ENCODE measurements at places on chromosomes 1 and 21.

DNA sequence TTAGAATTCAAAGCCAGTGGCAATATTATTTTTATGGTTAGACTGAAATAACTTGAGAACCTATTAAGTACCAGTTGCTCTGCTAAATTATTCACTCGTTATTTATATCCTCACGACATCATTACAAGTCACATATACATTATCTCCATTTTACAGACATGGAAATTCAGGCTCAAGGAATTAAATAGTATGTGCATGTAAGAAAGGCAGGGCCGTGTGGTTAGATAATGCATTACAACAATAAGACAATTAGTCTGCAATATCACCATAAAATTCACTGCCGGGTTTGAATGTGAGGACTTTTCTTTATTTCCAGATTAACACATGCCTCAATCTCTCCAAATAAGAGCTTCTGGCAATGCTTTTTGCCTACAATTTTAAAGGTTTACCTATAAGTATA, 523.4 kb downstream of the PTBP2 start:
- DNase-seq = no peak

- DNase-seq = no peak
These were observed 19.1 kb downstream of the RAB7B start for GRCh38 chr1:205983925-205984725.

DNA sequence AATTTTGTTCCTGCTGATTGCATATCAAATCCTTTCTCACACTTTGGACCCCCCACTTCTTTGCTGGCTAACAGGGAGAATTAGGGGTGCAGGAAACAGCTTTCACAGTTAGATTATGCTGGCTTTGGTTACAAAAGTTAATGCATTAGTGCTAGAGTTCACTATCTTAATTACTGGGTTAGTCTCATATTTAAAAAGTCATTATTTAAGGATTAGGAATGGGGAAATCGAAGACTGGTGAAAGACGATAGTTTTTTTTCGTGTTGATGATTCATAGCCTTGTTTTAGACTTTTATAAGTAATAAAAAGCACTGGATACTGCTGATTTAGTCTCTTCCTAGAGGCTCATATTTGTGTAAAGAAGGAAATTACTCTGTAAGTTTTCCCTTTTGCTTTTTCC, 11.6 kb downstream of the ST6GALNAC3 start:
- DNase-seq = no peak

DNA sequence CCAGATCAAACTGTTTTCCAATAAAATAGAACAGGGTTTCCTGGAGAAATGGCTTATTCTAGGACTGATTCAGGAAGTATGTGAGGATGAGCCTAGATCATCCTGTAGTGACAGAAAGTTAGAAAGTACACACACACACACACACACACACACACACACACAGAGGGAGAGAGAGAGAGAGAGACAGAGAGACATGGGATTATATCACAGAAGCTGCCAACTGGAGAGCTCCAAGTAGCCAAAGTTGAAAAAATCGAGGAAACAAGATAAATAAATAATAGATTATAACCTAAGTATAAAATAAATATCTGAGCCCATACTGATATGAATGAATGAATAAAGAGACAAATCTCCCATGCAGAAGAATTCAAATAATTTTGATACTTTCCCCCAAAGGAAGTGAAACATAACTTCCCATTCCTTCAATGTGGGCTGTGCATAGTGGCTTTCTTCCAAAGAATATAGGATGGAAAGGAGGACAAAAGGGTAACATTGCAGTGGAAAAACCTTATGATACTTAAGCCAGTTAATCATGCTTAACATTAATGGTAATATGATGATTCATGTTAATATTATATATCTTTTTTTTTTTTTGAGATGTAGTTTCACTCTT, 171.6 kb downstream of the NTPCR start:
- DNase-seq = no peak

- DNase-seq = no peak
These were observed 355.1 kb downstream of the NPHP4 start for GRCh38 chr1:5637171-5637570.

GRCh38 chr1:157490467-157491165, 61.7 kb downstream of the FCRL5 start:
- peak; percentile 20 for DNase-seq

GRCh38 chr1:91750398-91750996, 135.5 kb downstream of the TGFBR3 start:
- DNase-seq = no peak

GRCh38 chr1:48793863-48794262, 17.2 kb upstream of the BEND5 start:
- DNase-seq = no peak

GRCh38 chr1:236289492-236290131, 7.9 kb upstream of the ERO1B start:
- no peak for DNase-seq

- DNase-seq = no peak
These were observed 155.4 kb downstream of the URB2 start for GRCh38 chr1:229781453-229781852.

- DNase-seq = no peak
These were observed 1.0 kb downstream of the PRDX6 start for GRCh38 chr1:173478094-173478674.

DNA sequence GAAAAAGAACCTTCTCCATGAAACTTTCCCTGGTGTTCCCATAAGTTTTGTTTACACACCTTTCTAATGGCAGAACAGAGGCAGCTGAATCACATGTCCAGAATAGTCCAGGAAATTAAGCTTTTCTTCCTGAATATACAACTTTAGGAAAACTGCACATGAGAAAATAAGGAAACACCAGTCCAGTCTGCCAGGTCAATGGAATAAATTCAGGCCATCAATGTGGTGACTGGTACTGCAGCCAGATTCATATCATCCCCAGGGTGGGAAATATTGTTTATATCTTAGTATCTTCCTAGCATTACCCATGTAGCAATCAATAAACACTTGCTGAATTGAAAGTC, 6.7 kb upstream of the FBXO28 start:
- no peak for DNase-seq

DNA sequence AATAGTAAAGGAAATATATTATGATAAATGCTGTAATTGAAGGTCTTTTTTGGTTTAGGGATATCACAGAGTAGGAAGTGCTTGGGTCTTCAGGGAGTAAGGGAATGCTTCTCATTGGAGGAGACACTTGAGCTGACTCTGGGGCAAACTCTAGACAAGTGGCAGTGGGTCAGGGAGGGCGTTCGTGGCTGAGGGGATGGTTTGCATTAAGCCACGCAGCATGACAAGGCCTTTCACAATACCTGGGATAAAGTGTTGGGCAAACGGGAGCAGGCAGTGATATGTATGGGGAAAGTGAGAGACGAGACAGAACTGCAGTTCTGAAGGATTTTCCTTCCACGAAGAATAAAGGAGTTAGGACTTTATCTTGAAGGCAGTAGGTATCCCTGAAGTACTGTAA, 109.0 kb downstream of the PATJ start:
- no peak for DNase-seq

DNA sequence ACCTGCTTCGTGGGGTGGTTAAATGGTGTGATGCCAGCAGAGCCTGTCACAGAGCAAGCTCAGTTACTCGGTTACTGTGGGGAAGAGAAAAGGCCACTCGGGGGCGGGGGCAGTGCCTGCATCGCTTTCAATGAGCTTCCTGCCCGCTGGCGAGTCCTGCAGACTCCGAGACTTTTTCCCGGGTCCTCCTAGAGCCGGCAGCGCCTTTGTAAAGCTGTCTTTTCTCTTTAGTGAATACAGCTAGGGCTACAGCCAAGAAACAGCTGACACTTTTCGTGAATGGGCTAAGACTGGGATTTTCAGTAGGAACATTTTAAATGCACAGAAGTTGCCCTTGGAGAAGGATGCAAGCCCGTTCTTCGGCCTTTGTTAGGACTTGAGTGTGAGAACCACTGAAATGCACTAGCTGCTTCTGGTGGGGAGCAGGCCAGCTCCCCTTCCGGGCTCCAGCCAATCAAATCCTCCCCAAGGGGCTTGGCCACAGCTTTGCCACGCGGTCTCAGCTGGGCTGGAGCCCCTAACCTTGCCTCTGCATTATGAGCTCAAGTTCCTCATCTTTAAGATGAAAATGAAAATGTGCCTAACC, 23.4 kb upstream of the EFHD2 start:
- DNase-seq = no peak

DNA sequence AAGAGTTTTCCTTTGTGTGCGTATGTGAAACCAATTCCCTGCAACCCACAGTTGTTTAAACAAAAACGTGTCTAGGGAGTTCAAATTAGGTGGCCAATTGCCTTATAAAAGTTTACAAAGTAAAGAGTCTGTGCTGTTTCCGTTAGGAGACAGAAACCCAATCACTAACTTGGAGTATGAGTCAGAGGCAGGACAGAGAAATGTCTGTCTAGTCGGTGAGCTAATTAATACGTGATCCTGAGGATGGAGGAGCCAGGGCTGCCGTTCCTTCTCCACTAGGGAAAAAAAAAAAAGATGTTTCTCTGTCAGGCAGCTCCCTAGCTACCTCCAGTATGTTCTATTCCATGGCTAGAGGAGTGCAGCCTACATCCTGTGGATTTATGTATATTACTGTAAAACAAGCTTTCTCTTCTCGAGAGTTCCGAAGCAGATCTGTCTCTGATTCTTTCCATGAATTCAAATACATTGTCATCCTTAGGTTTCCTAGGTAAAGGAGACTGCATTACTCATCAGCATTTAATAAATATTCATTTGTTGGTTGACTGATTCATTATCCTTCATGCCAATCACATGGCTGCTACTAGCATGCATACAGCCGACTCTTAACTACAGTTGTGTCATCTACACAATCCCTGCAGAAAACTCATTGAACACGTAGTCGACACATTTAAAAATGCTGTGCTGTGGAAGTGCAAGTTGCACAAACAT, 430.6 kb downstream of the KIF26B start:
- no peak for DNase-seq

GRCh38 chr21:26140164-26140579, 30.4 kb downstream of the APP start:
- no peak for DNase-seq

DNA sequence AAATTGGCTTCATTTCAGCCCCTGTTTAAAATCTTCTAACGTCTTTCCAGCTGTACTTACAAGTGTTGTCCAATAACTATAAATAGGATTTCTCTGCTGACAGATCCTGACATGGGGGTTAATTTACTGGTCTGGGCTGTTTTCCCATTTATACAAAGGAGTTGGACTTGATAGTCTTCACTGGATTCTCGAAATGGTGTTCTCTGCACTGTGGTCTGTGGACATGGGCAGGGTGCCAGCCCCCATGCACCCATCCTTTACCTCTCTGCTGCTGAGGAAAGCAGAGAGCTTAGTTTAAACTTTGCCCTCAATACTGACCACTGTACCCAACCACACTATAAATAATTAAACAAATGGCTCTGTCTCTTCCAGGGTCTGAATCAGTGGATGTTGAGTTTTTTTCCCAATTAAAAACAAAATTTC, 5.2 kb downstream of the DIO1 start:
- no peak for DNase-seq

- no peak for DNase-seq
These were observed 311.4 kb downstream of the USH2A start for GRCh38 chr1:216111842-216112241.

DNA sequence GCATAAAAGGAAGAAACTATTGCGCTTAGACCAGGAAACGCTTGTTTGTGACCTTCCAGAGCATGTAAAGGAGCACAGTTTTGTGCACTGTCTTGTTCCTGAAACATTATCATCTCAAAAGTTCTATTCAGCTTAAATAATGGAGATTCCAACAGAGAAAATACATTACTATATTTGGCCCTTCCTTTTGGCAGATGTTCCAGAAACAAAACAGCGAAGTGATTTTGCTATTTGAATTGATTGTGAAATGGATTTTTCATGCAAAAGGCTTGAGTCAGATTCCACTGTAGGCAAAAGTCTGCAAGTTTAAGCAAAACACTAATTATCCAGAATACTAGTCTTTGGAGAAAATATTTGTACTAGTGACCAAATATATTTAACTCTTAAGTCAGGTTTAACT, 80.3 kb upstream of the PTBP2 start:
- DNase-seq = no peak

- no peak for DNase-seq
These were observed 110.1 kb upstream of the SLC44A3 start for GRCh38 chr1:94709891-94710581.

DNA sequence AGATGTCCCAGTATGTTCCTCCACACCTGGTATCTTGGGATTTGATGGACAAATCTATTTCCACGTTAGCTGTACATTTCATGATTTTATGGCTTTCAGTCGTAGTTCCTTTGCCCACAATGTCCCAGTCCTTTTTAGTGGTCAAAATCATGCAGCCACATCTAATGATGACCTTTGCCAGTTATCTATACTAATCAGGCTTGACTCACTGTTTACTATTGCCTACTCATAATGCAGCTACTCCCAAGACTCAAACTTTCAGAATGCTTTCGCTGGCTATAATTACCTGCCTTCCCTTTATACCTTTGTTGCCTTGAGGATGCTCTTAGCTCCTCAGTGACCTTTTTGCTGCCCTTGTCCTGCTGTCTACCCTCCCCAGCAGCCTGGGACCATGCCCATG, 6.4 kb downstream of the NOS1AP start:
- no peak for DNase-seq

- no peak for DNase-seq
These were observed 13.4 kb upstream of the KCNK1 start for GRCh38 chr1:233600488-233600887.

- no peak for DNase-seq
These were observed 64.4 kb downstream of the AGPAT3 start for GRCh38 chr21:43929217-43929971.

GRCh38 chr1:114715952-114716303, 643 bp downstream of the NRAS start:
- no peak for DNase-seq

DNA sequence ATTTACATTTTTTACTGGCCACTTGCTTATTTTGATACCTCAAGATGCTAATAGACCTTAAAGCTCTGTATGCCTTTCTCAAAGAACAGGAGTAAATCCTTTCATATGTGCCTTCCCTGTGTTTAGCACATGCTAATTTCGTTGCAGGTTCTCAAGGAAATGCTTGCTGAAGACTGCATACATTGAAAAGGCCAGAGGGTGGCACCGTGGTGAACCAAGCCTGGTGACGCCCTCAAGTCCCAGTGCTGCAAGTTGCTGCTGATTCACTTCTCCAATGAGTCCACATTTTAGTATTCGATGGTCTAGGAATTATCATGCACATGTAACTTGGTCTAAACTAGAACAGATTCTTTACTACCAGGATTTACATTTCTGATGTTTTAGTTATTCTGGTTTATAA, 94.1 kb downstream of the CLDN17 start:
- DNase-seq = no peak

All from activated CD4-positive, alpha-beta T cell treated with anti-CD3 and anti-CD28 coated beads, Interleukin-2, amount 50 U/mL, for 24 hours (primary cell).